ENCODE measurements at places on chromosomes 5 and 9.

DNA sequence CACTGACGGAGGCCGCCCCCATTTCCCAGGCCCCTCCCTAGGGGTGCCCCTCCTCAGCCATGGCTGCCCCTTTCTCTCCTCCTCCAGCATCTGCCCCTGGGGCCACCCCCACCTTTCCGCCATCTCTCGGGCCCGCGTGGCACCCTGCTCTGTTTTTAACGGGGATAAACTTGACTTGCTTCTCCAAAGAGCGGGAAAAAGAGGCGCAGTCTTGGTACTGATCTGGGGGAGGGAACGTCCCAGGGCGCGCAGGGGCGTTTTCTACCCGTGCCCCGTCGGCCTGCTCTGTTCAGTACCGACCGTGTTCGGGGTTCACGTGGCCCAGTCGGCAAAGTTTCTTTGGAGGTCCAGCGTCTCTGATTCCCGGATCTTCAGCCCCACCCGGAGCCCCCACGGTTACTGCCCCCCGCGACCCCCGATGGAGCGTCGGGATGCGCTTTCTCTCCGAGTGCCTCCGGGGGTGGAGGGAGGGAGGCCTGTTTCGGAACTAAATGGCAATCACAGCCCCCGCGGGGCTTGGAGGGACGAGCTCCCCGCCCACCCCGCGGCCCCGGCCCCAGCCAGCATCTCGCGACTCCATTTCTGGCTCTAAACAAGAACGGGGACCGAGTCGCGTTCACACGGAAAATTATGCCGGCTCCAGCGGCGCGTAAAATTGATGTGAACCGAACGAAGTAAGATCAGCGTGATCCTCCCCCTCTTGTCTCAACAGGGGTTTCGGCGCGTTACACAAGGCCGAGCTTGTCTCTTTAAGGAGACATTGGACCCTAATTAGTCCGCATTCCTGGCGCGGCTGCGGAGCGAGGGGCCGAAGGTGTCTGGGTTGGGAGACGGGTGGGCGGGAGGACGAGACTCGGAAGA is 1.1 kb upstream of the TLE4 start:
- peak; percentile 64 for DNase-seq

GRCh38 chr5:14914623-14915260 is 43.2 kb upstream of the ANKH start:
- peak; percentile 92 for DNase-seq

DNA sequence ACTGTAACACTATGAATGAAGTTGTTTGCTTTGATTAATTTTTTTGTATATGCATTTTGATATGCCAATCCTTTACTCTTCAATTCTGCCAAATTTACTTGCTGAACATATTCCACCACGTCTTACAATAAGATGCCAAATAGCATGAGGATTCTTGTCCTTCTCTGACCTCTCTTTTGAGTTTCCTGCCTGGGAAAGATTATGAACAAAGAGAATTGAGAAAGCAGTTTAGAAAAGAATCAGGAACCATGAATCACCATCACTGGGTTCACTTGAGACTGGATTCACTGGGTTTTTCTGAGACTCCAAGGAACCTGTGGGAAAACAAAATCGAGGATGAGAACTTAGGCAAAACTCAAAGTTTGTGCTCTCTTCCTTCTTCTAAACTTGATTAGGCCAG is 256.5 kb downstream of the CETN3 start:
- DNase-seq: no peak

GRCh38 chr9:107246259-107247254 is 36.5 kb upstream of the RAD23B start:
- DNase-seq: no peak

- DNase-seq: no peak
Measured at GRCh38 chr9:97511655-97512427, 10.4 kb downstream of the TMOD1 start.

GRCh38 chr9:135334953-135335460 is 144.6 kb upstream of the PPP1R26 start:
- no peak for DNase-seq

DNA sequence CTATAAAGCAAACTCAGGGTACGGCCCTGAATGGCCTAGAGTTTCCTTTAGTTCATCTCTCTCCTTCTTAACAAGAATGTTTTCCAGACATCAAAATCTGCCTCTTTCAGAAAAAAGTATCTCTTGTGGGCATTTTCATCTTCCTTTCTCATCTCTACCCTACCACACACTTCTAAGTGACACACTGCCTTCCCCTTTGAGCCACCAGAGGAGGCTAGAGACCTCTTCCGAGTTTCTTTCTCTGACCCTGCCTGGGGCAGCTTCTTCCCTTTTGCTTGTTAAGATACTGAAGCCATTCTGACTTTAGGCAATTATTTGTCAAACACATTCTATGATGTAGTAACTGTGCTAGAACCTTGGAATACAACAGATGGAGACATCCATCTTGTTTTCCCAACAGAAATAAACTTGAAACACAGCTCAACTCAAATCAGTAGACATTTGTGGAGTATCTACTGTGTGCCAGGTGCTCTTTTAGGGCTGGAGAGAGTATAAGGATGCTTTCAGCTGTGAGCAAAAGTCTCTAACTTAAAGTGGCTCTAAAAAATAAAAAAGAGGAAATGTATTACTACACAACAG is 8.6 kb upstream of the SV2C start:
- DNase-seq: no peak

GRCh38 chr9:270657-271237 is 56.1 kb downstream of the DOCK8 start:
- DNase-seq: no peak

DNA sequence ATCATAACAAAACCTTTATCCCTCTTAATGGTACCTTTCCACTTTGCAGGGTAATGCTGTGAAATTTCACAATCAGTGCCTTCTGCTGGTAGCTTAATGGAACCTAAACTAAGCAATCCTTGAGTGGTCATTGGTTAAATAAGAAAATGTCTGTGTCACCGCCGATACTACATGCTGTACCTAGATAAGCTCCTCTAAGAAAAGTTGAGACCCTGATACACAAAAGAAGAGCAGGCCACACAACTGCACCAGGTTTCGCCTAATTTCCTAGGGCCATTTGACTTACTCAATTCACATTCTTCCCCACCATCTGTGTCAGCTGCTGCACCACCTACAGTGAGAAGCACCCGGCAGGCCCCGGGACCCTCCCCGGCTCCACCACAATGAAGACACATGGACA is 9.0 kb upstream of the EDF1 start:
- no peak for DNase-seq

DNA sequence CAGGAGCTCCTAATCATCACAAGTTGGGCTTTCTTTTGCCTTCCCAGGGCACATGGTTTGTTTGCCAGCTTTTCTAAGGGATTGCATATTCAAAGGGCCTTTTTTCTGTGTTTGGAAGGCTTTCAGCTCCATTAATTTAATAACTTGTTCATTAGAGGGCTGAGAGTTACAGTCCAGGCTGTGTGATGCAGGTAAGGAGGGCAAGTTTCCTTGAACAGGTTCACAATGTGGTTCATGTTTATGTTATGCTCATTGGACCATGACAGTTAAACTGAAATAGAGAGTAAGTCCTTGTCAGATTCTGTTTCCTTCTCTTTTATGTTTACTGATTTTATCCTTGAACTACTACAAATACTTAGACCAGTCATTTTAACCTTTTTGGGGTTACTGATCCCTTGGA is 174.4 kb downstream of the MARCHF11 start:
- no peak for DNase-seq

DNA sequence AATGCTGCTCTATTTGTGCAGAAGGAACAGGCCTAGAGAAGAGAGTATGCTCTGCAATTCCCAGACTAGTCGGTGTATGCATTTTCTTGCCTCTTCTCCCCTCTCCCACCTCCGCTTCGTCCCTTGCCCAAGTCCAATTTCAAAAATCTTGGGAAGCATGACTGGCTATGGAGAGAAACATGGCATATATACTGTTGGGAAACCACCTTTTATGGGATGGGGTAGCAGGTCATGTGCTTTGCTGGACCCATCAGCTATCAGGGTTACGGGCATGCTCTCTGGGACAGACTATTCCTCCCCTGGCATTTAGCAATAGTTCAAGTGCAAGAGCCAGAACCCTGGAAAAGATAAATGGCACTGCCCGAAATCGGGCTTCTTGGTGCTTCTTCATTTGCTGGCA is 12.0 kb downstream of the ISL1 start:
- DNase-seq: no peak

- DNase-seq: peak; percentile 48
Measured at GRCh38 chr5:32543291-32543690, 42.1 kb upstream of the SUB1 start.

DNA sequence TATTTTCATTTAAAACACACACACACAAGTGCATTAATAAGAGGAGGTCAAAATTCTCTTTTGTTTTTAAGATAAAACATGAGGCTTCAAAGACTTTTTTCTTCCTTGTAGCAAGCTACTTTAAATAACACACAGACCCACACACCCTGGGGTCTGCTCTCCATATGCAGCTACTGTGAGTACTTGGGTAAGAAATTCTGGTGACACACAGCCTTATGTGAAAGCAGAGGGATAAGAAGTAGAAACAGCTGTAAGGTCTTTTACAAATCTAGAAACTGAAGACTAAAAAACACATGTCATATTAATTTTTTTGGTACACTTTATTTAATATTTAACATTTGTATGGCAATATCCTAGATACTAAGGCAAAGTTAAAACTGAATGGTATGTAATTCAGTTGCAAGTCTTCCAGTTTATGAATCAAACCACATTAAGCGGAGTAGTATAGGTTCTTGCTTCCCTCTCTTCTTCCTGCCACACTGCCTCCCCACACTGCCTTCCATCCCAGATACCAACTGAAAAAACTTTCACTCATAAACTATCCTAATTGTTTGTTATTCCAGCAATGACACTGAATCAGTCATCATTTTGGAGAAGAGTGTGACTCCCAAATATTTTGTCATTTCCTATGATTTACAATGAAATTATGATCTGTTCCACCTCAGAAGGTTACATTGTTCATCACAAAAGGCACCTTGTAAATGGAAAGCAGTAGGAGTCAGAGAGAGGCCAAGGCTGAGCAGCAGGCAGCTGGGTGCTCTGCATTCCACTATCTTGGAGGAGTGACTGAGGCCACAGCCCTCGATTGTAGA is 92.0 kb downstream of the PLCXD3 start:
- peak; percentile 19 for DNase-seq

GRCh38 chr5:138653502-138653901 is 78.3 kb upstream of the HSPA9 start:
- no peak for DNase-seq

DNA sequence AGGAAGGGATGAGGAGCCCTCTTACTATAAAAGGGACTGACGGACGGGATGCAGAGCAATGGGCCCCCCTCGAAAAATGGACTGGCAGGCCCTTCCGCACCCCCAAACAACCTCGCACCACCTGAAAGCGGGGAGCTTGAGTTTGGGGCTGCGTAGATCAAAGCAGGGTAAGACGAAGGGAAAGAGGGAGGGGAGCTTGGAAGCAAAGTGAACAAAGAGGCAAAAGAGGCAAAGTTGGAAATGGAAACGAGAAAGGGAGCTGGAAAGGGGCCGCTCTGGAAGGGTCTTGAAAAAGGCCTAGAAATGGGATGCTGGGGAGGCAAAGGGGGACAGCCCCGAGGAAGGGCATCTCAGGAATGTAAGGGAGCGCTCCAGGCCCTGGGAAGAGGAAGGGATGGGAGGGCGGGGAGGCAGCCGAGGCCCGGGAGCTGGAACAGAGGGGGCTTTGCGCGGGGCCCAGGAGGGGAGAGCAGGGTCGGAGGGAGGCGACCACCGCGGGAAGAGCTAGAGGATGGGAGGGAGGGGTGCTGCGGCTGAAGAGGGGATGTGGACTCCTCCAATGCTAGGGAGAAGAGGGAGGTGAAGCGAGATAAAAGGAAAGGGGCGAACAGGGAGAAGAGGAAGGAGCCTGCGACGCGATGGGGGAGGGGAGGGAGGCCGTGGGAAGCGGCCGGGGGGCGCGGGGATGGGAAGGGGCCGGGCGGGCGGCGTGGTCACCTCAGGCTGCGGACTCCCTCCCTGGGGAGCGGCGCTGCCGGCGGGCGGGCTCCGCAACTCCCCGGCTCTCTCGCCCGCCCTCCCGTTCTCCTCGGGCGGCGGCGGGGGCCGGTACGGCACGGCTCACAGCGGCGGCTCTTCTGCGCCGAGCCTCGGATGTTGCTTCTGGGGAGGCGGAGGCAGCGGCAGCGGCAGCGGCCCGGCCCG is 577 bp downstream of the RNF145 start:
- DNase-seq: peak; percentile 68

DNA sequence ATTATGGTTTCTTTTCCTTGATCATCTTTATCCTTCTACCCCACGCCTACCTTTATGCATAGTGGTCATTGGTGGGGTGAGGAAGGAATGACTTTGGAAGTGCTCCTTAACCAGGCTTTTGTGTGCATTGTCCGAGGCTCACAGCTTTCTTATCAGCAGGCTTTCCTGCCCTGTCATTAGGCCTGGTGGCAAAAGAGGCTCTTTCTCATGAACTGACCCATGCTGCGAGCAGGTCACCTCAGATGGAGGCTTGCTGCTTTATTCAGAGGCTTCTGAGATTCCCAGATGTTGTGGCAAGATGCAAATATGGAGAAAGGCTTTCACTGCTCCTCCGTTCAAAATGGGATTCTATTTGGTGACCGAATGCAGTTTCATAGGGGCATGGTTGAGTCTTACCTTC is 57.4 kb upstream of the DMRTA1 start:
- DNase-seq: no peak

GRCh38 chr5:132195727-132196126 is 31.9 kb downstream of the P4HA2 start:
- no peak for DNase-seq

DNA sequence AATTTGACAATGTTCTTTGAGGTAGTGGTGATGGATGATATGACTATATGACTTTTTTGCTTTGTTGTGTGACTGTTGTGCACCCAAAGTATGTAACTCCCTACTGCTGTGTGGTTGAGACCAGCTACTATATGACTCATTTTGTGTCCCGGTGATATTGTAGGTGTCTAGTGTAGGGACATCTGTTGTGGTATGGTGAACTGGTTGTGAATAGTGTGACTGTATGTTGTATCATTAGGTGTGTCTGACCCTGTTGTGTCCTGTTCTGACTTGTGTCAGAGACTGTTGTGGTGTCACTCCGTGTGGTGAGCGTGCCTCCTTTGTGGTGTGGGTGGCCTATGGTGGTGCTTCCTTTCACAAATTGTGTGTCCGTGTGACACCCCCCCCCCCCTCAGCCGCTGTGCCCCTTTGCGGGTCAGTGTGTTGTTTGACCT is 11.2 kb upstream of the CXXC5 start:
- DNase-seq: peak; percentile 69

DNA sequence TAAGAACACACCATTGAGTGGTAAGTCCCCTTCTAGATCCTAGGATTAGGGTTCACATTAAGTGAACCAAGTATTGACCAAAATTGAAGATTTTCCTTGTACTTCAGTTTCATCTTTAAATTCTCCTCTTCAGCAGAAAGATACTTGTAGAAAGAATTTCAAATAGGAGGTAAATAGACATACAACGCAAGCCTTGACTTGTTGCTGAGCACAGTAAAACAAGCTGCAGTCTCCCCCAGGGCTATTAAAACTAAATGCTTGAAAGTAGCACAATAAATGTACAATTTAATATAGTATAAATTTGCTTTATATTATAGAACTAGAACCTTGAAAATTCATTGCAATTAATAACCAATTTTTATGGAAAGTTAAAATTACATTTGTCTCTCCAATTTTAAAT is 170.1 kb upstream of the TARS1 start:
- DNase-seq: no peak

GRCh38 chr5:52798938-52799337 is 11.2 kb downstream of the ITGA1 start:
- no peak for DNase-seq

GRCh38 chr5:60586307-60586901 is 113.6 kb downstream of the DEPDC1B start:
- DNase-seq: peak; percentile 44

- no peak for DNase-seq
Measured at GRCh38 chr5:99070822-99071221, 142.0 kb upstream of the CHD1 start.

GRCh38 chr9:33446240-33446945 is 1.0 kb downstream of the AQP3 start:
- no peak for DNase-seq

- no peak for DNase-seq
Measured at GRCh38 chr5:97377582-97377981, 194.5 kb upstream of the RIOK2 start.
